Lower lobe of right lung (tissue), 2 donors: ENCODE measurements at places on chromosomes 2 and 18.

GRCh38 chr18:1658908-1659566, 754.4 kb downstream of the ADCYAP1 start:
- peak; percentile 58 for DNase-seq

DNA sequence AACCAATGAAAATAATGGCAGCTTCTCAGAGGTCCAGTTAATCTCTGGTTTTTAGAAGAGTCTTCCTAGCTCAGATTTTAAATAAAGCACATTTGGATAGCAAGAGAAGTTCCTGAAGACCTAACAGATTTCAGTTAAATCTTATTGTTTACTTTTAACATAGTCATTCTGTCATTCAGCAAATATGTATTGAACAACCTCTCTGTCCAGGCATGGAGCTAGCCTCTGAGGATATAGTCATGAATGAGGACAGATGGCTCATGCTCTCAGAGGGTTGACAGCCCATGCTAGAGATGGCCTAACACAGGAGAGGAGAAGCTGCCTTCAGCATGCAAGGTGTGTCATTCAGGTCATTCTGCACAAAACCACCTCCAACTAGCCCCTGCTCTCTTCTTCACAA, 6.2 kb downstream of the CCBE1 start:
- no peak for DNase-seq

DNA sequence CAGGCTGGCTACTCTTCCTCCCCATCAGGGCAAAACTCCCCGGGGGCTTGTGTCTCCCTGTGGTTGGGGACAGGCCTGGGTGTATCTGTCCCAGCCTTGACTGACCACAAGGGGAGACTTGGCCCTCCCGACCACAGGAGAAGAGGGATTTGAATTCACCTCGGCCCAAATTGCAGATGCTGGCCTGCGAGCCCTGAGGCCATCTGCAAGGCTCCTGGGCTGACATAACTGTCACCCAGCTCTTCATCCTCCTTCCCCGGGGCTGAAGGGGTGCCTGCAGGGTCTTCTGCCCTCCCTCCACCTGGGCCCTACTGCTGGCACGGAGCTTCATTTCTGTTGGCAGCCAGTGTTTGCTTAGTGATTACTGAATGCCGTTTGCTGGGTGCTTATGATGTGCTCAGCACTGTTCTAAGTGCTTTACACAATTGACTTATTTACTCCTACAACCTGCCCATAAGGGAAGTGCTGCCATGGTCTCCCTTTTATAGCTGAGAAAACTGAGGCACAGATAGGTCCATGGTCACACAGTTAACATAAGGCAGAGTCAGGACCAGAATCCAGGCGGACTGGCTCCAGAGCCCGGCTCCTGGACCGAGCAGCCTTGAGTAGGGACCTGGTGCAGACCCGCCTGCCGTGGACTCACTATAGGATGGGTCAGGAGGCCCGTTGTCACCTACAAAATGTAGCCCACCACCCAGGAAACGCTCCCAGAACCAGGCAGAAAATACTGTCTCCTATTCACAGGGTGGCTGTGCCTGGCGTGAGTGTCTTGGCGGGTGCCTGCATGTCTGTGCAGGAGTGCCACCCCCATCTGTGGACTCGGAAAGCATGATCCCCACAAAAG, 18.9 kb downstream of the STEAP3 start:
- DNase-seq = peak; percentile 18

DNA sequence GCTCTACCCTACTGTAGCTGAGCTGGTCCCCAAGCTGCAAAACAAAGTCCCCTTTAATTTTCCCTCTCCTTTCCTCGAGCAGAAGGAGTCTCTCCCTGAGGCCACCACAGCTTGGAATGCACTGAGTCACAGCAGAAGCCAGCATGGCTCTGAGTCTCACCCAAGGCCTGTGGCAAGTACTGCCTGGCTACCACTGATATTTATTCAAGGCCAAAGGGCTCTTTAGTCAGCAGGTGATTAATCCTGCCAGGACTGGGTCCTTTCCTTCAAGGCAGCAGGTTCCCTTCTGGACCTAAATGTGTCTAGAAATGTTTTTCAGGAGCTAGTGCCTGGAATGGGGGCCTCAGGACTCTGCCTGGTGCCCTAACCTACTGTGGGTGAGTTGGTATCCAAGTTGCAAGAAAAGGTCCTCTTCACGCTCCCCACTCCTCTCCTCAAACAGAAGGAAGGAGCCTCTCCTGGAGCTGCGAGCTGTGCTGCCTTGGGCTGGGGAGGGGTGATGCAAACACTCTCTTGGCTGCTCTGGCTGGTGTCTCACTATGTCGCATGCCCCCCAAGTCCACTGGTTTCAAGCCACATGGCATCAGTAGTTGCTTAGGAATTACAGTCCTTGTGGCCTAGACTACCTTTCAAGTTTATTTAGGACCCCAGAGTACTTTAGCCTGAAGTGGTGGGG, 53.4 kb downstream of the CD28 start:
- no peak for DNase-seq

GRCh38 chr2:20113004-20113796, 61.8 kb upstream of the LAPTM4A start:
- DNase-seq = no peak

GRCh38 chr2:220442012-220442411, 814.6 kb downstream of the SLC4A3 start:
- DNase-seq = no peak

- no peak for DNase-seq
These were observed 49.3 kb downstream of the SLC39A10 start for GRCh38 chr2:195706161-195706900.

GRCh38 chr2:239936838-239937581, 88.1 kb downstream of the NDUFA10 start:
- peak; percentile 39 for DNase-seq

DNA sequence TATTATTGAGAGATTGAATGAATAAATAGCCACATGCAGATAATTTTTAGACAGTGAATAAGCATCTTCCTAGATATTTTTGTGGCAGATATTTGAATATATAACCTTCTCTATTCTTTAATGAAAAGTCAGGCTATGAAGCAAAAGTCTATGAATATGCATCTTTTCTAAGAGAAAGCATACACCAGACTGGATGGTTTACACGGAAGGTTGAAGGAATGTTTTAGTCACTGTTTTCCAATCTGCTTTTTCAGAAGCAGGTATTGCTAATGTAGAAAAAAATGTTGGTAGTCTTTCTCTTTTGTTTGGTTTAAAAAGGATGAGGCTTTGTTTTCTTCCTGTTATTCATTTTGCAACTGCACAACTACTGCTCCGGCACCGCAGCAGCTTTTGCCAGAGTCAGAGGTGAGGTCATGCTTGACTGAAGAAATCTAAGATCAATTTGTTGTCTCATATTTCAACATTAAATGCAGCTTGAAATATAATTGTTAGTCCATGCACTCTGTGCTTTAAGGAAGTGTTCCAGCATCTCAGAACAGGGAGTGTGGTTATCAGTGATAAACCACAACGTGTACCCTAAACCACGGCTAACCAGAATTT, 1540.8 kb upstream of the PIK3C3 start:
- no peak for DNase-seq

DNA sequence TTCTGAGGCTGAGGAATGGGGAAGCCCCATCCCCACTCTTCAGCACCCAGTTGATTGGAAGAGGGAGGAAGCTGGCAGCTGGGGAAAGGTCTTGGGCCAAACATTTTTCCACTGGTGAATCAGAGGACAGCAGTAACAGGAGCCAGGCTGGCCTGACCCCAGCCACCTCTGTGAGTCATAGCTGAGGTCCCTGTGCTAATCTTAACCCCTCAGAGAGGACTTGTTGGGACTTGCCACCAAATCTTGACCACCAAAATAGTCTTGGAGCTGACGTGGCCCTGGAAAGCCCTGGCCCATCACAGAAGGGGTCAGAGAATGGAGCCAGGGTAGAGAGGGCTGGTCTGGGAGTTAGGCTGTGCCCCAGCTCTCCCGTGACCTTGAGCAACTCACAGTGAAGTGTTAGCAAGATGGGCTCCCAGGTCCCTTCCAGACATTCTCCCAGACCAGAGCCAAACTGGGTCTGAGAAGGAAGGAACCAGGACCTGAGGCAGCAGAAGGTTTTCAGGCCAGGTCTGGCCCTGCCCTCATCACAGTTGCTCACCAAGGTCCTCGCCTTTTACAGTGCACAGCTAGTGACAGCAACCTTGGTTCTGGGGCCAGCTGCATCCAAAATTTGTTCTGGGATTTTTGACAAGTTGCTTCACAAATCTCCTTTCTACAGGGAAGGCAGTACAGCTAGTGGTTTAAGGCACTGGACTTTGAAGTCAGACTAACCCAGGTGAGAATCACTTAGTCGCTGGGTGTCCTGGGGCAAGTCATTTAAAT, 266.6 kb downstream of the CYP26B1 start:
- DNase-seq = no peak

- no peak for DNase-seq
These were observed 391.5 kb downstream of the XIRP2 start for GRCh38 chr2:167279810-167280209.

DNA sequence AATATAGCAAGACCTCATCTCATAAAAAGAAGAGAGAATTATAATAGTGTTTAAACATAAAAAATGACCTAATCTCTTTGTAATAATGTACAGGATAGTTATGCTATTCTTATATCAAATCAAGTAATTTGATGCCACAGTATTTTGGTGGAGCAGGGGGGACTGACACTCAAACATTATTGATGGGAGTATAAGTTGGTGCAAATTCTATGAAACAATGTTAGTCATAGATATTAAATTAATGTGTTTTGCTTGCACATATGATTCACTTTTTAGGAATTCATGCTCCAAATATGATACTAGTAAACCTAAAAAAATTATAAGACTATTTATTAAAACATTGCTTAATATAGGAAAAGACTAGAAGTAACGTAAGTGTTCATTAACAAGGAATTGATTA, 256.1 kb upstream of the SYT4 start:
- no peak for DNase-seq

GRCh38 chr2:63124218-63124617, 73.6 kb downstream of the OTX1 start:
- DNase-seq = no peak

GRCh38 chr2:187988348-187988747, 303.3 kb upstream of the GULP1 start:
- DNase-seq = no peak

- DNase-seq = no peak
These were observed 141.4 kb downstream of the SCG2 start for GRCh38 chr2:223460774-223461211.

- no peak for DNase-seq
These were observed 649.4 kb upstream of the ZEB2 start for GRCh38 chr2:145169285-145169684.

- DNase-seq = no peak
These were observed 29.9 kb downstream of the PHLPP1 start for GRCh38 chr18:62745089-62745751.

GRCh38 chr2:152348388-152348787, 13.4 kb downstream of the FMNL2 start:
- no peak for DNase-seq

DNA sequence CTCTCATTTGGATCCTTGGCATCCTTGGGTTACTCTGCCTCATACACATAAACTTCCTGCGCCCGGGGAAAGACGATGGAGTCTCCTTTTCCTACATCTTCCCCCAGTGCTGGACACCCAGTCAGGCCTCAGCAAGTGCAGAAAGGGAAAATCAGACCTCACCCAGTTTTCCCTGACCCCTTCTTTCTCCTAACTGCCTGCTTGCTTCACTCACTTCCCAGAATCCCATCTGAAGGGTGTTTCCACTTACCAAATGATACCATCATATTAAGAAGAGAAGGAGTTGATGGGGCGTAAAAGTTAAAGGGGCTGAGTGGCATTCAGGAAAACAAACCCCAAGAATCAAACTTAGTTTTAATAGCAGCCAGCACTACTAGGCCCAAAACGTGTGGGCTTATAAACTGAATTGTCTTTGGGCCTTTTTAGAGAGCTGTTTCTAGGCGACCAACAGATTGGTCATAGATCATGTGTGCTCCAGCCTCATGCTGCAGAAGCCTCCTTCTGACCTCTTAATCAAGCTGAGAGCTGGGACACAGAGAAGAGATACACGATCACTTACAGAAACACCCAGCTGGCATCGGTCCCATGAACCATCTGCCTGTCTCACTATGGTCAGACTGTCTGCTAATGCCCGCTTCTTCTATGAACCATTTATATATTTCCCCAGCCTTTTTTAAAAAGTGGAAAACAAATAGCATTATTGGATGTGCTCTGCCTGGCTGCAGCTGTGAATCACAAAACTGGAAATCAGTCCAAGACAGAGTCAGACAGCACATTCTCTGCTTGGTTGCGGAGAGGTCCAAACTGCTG, 165.7 kb upstream of the SLC14A2 start:
- peak; percentile 49 for DNase-seq

GRCh38 chr2:239355139-239355538, 45.7 kb downstream of the HDAC4 start:
- DNase-seq = no peak

DNA sequence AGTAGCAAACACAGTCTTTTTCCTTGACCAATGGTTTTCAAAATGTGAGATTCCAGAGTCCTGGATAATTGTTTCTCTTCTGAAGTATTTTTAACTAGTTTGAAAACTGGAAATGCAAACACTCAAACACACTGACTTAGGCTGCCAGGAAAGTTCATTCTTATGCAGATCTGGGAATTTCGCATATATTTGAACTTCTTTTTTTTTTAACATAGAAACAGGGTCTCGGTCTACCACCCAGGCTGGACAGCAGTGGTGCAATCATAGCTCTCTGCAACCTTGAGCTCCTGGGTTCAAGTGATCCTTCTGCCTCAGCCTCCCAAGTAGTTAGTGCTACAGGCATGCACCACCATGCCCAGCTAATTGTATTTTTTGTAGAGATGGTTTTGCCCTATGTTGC, 79.6 kb downstream of the DYM start:
- DNase-seq = no peak

DNA sequence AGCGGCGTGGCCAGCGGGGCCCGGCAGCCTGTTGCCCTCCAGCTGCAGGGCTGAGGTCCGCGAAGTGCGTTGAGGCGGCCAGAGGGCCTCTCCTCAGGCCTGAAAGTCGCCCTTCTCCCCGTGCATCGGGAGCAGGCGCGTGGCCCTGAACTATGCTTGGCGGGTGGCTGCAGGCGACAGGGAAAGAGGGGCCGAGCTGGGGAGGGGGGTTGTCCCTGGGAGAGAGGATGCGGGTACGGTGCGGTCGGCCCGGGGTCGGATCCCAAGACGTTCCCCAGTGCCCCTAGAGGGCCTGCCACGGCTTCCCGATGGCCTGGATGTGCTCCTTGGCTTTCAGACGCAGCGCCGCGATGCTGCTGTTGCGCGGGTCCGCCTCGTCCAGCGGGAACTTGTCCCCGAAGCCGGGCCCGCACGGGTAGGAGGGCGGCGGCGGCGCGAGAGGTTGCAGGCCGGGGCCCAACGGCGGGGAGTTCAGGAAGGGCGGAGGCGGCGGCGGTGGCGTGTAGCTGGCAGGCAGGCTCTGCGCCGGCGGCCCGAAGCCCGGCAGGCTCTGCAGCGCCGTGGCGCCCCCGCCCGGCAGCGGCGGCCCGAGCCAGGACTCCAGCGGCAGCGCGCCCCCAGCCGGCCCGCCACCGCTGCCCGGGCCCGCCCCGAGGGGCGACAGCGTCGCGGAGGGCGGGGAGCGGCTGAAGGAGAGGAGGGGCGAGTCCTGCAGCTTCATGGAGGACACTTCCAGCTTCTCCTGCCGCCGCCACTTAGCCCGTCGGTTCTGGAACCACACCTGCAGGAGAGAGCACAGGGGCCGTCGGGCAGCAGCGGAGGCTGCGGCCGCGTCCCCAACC, 4.3 kb downstream of the RAX start:
- DNase-seq = peak; percentile 62

- DNase-seq = no peak
These were observed 20.5 kb upstream of the ITGB6 start for GRCh38 chr2:160220545-160221009.

GRCh38 chr2:68251855-68252399, 405 bp downstream of the PPP3R1 start:
- DNase-seq = peak; percentile 61

- no peak for DNase-seq
These were observed 21.6 kb upstream of the GPR55 start for GRCh38 chr2:230946429-230947234.

GRCh38 chr18:24051031-24051947, 36.7 kb downstream of the TTC39C start:
- no peak for DNase-seq
